Activated CD4-positive, alpha-beta memory T cell treated with anti-CD3 and anti-CD28 coated beads, Interleukin-2, amount 10 ng/mL, durations not matched to agents 7 days and 5 days (primary cell): ENCODE measurements at places on chromosomes 12 and 14.

DNA sequence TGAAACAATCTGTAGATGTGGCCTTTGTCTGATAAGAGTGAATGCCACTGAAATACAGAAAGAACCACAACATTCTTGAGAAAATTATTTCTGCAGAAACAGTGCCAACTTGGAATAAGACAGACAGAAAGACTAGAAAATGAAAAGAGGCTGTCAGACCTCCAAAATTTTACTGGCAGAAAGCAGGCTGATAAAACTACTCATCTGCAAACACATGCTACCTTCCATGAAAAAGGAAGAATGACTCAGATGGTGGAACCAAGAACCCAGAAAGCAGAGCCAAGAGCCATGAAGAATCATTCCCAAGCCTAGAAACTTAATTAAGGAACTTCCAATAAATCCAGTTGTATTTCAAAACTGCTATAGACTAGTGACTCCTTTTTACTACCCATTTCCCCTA lies 31.9 kb upstream of the OSBPL8 start:
- no peaks in the 10 kb centered on the region for H3K36me3 ChIP-seq
- H3K27ac ChIP-seq = no peak overlapping the region
- no peak for DNase-seq
- H3K4me3 ChIP-seq = no peak overlapping the region
- H3K4me1 ChIP-seq = peaks cover 19% of the 10 kb centered on the region

- H3K27ac ChIP-seq = no peak overlapping the region
- no peak overlapping the region for H3K4me3 ChIP-seq
- H3K36me3 ChIP-seq = no peaks in the 10 kb centered on the region
- H3K27me3 ChIP-seq = no peaks in the 10 kb centered on the region
- no peak for DNase-seq
Measured at GRCh38 chr14:98894600-98894999, 377.4 kb downstream of the BCL11B start.

DNA sequence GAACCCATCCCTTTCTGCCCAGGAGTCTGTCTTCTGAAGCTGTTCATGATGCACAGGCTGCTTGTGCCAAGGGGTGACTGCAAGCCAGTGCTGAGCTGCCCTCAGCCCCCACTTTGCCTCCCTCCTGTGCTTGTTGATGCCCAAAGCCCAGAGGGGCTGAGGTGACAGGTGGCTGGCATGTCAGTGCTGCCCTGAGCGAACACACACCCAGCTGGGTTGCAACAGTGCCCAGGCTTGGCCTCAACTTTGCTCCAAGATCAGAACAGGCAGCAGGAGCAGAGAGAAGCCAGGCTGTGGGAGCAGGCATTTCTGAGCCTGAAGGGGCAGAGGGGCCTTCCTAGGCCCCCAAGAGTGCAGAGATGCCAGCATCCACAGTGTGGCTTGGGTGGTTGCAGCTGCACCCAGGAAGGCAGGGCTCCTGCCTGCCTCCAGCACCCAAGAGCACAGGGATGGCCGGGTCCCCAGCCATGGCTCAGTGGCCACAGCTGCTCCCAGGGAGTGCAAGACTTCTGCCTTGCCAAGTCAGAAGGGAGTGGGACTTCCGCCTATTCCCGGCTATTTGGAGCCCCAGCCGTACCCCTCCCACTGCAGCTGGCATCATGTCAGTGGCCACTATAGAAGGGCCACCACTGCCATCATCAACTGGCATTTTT lies 83.1 kb downstream of the SLC16A7 start:
- H3K36me3 ChIP-seq = peaks cover 21% of the 10 kb centered on the region
- no peaks in the 10 kb centered on the region for H3K4me1 ChIP-seq
- no peak overlapping the region for H3K27ac ChIP-seq

GRCh38 chr12:66210840-66211239 lies 21.8 kb downstream of the IRAK3 start:
- peaks cover 27% of the 10 kb centered on the region for H3K27me3 ChIP-seq
- H3K27ac ChIP-seq = no peak overlapping the region
- no peak for DNase-seq
- H3K4me3 ChIP-seq = no peak overlapping the region
- peaks cover 4% of the 10 kb centered on the region for H3K36me3 ChIP-seq

DNA sequence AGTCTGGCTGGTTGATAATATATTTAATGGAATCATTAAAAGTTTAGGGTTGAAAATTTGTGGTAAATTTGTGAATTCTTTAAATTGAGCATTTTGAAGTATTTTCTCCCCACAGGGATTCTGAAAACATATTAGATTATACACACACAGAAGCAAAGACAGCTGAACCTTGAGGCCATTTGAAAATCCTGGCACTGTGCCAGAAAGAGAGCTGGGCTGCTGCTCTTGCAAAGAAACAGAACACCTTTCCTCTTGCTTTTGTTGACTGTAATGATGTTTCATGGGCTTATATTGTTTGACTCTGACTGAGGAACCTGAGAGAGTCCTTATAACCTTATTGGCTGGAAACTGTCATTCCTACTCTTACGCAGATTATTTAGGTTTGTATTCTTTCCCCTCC lies 4.8 kb downstream of the RNF34 start:
- no peak overlapping the region for H3K4me3 ChIP-seq
- H3K27me3 ChIP-seq = no peaks in the 10 kb centered on the region
- H3K4me1 ChIP-seq = peaks cover 58% of the 10 kb centered on the region
- DNase-seq = no peak
- H3K27ac ChIP-seq = no peak overlapping the region

DNA sequence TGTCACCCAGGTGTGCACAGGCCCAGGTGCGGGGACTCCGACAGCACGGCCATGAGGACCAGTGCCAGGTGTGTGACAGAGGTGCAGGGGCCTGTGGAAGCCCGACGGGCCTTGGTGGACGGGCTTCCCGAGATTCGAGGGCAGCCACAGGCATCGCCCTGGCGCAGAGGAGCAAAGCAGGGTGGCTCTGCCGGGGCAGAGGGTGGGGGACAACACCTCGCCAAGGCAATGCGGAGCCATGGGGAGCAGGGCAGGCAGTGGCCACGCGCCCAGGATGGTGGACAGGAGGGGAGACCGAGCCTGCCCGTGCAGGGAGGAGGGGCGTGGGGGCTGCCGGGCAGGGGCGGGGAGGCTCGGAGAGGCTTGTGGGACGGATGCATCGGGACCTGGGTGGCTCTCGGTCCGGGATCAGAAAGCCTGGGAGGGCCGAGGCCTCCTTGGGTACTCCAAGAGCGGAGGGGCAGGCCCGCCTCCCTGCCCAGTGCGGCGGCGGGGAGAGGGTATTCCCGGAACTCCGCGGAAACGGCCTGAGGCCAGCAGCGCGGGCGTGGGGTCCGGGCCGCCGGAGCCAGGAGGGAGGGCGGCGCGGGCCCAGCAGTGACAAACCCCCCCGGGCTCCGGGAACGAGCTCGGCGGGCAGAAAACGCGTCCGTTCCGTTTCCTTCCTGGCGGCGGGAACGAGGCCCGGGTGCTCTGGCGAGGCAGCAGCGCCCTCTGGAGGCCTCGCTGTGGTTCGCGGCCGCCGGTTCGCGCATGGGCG lies 1.6 kb downstream of the TMEM121 start:
- peak overlapping the region; percentile 68 for H3K4me3 ChIP-seq
- H3K4me1 ChIP-seq = peaks cover 39% of the 10 kb centered on the region
- H3K27ac ChIP-seq = no peak overlapping the region
- no peaks in the 10 kb centered on the region for H3K36me3 ChIP-seq
- H3K27me3 ChIP-seq = peaks cover 24% of the 10 kb centered on the region

DNA sequence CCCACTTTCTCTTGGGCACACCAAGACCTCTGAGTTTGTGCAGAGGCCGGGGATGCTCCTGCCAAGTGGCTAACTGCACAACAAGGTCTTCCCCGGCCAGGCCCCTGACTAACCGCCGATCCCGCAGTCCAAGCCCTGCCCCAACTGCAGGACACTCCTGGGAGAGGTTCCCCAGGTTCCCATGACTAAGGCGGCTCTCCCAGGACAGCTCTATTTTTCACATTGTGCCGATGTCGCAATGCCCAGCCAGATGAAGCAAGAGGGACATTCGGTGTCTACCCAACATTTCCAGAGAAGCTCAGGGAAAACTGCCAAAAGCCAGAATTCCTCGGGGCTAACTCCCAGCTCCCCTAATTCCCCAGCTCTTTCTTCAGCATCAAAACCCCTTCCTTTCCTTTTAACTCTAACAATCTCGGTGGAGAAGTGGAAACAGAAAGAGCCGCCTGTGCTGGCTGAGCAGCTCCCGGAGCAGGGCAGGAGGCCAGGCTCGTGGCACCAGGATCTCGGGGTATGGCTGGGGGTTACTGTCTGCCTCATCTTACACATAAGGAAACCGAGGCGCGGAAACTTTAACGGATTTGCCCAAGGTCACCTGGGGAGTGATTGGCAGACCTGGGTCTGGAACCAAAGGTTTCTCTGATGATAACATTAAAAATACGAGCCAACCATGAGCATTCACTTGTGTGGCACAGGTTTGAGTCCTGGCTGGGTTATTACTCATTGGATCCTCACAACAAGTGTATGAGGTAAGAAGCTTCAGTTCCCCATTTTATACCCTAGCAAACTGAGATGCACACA lies 318.2 kb downstream of the BCL11B start:
- no peak for DNase-seq
- no peaks in the 10 kb centered on the region for H3K36me3 ChIP-seq
- H3K27me3 ChIP-seq = no peaks in the 10 kb centered on the region
- no peak overlapping the region for H3K27ac ChIP-seq
- peaks cover 14% of the 10 kb centered on the region for H3K4me1 ChIP-seq

- H3K4me1 ChIP-seq = no peaks in the 10 kb centered on the region
- no peak overlapping the region for H3K4me3 ChIP-seq
- H3K36me3 ChIP-seq = no peaks in the 10 kb centered on the region
- H3K27ac ChIP-seq = no peak overlapping the region
- no peak for DNase-seq
- H3K27me3 ChIP-seq = peaks cover 24% of the 10 kb centered on the region
Measured at GRCh38 chr14:32572867-32573150, 243.7 kb downstream of the AKAP6 start.

GRCh38 chr12:104201238-104202001 lies 14.2 kb upstream of the TXNRD1 start:
- no peak overlapping the region for H3K4me3 ChIP-seq
- H3K4me1 ChIP-seq = peaks cover 4% of the 10 kb centered on the region

DNA sequence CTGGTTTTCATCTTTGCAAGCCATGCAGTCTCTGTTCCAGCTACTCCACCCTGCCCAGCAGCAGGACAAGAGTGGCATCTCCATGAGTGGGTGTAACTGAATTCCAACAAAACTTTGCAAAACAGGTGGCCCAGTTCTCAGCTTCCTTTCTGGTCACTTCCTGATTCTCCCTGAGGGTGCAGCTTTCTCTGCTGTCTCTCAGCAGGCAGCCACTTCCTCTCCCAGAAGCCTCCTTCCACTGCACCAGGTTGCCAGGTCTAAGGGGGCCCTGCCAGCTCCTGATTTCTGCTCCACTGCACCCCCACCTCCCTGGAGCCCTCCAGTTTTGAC lies 341.0 kb upstream of the FKBP4 start:
- no peak overlapping the region for H3K4me3 ChIP-seq
- no peaks in the 10 kb centered on the region for H3K4me1 ChIP-seq
- no peak overlapping the region for H3K27ac ChIP-seq
- no peaks in the 10 kb centered on the region for H3K27me3 ChIP-seq
- no peak for DNase-seq
- no peaks in the 10 kb centered on the region for H3K36me3 ChIP-seq

DNA sequence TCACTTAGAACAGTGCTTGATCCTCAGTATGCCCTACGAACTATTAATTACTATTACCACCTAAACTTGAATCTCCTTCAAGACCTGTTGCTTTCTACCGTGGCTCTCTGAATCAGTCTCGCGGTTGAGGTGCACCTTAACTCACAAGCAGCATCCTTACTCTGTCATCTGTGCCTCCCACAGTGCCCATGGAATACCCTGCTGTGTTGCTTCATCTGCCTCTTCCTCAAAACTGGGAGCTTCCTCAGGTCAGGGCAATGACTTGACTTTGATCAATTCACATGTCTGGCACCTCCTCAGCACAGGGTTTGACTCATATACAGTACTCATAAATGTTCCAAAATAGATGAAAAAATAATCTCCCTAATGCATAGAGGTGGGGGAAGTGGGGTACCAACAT lies 305.9 kb downstream of the NUAK1 start:
- no peaks in the 10 kb centered on the region for H3K4me1 ChIP-seq
- no peaks in the 10 kb centered on the region for H3K27me3 ChIP-seq
- DNase-seq = no peak
- H3K27ac ChIP-seq = no peak overlapping the region
- no peaks in the 10 kb centered on the region for H3K36me3 ChIP-seq

GRCh38 chr12:132270969-132271754 lies 58.2 kb downstream of the GALNT9 start:
- no peak overlapping the region for H3K27ac ChIP-seq
- no peak for DNase-seq
- no peaks in the 10 kb centered on the region for H3K4me1 ChIP-seq
- no peaks in the 10 kb centered on the region for H3K36me3 ChIP-seq
- no peaks in the 10 kb centered on the region for H3K27me3 ChIP-seq

DNA sequence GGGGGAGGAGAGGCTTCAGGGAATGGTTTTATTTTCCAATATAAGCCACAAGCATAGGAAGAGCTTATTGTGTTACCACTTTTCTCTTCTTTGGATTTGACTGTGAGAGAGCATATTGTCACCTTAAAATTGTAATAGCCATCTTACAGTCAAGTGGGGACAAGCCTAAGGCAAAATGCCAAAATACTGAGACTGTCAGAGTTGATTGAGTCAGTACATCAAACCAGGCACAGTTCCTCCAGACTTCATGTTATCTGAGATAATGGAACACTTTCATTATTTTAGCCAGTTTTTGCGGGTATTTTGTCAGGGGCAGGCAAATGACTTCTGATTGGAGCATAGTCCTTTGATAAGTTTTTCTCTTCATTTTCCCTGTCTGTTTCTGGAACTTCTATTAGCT lies 19.5 kb upstream of the NUBPL start:
- no peaks in the 10 kb centered on the region for H3K36me3 ChIP-seq
- H3K4me3 ChIP-seq = no peak overlapping the region
- H3K4me1 ChIP-seq = no peaks in the 10 kb centered on the region
- H3K27me3 ChIP-seq = peaks cover 10% of the 10 kb centered on the region

DNA sequence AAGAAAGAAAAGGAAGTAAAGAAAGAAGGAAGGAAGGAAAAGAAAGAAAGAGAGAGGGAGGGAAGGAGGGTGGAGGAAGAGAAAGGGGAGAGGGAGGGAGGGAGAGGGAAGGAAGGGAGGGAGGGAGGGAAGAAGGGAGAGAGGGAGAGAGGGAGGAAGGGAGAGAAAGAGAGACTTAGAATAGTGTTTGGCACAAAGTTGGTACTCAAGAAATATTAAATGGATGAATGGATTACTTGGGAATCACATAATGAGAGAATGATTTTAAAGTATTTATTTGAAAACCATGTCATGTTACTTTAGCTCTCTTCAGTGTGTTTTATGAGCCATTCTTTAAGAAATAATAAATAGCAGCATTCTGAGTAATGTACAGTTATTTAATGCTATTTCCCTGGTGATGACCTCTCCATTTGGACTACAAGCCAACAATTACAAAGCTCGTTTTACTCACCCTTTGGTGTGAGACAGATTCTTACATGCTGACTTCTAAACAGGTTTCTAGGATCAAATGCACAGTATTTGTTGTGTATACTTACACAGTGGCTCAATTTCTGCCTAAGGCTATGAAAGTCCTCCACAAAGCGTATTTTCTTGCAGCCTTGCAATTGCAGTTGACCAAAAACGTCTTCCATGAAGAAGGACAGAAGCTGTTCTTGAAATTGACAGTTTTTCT lies 861 bp downstream of the IL26 start:
- peak overlapping the region; percentile 10 for H3K4me3 ChIP-seq
- H3K4me1 ChIP-seq = peaks cover 35% of the 10 kb centered on the region
- H3K27me3 ChIP-seq = peaks cover 20% of the 10 kb centered on the region
